Neural crest cell (in vitro differentiated cells): ENCODE measurements at places on chromosomes 6 and 20. TPM values are rescaled to one million over a fixed set of nuclear protein-coding genes. Genes with fewer than 3 reads are reported as not detected.

- peaks cover 37% of the 10 kb centered on the region for H3K4me1 ChIP-seq
- no peak for DNase-seq
- peaks cover 17% of the 10 kb centered on the region for H3K36me3 ChIP-seq
- no peak overlapping the region for H3K4me3 ChIP-seq
These were observed 84.7 kb downstream of the SASH1 start for GRCh38 chr6:148427333-148427732.

DNA sequence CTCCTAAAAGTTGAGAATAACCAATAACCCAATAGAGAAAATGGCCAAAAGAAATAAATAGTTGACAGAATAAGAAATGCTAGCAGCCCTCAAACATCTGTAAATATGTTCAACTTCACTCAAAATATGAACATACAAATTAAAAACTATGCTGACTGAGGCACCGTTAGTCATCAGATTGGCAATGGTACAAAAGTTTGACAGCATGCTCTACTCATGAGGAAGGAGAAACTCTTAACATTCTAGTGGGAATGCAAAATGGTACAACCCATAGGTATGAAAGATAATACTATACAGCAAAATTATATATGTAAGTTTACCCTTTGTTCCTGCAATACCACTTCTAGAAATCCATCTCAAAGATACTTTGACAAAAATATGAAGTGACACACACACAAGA is 1.6 kb upstream of the ZSCAN12 start:
- no peak overlapping the region for H3K27ac ChIP-seq
- H3K4me3 ChIP-seq = peak overlapping the region; percentile 56
- DNase-seq = no peak
- peaks cover 10% of the 10 kb centered on the region for H3K36me3 ChIP-seq

GRCh38 chr20:50003253-50003656 is 20.5 kb downstream of the SNAI1 start:
- no peak for DNase-seq
- no peak overlapping the region for H3K4me3 ChIP-seq
- H3K27me3 ChIP-seq = no peaks in the 10 kb centered on the region

DNA sequence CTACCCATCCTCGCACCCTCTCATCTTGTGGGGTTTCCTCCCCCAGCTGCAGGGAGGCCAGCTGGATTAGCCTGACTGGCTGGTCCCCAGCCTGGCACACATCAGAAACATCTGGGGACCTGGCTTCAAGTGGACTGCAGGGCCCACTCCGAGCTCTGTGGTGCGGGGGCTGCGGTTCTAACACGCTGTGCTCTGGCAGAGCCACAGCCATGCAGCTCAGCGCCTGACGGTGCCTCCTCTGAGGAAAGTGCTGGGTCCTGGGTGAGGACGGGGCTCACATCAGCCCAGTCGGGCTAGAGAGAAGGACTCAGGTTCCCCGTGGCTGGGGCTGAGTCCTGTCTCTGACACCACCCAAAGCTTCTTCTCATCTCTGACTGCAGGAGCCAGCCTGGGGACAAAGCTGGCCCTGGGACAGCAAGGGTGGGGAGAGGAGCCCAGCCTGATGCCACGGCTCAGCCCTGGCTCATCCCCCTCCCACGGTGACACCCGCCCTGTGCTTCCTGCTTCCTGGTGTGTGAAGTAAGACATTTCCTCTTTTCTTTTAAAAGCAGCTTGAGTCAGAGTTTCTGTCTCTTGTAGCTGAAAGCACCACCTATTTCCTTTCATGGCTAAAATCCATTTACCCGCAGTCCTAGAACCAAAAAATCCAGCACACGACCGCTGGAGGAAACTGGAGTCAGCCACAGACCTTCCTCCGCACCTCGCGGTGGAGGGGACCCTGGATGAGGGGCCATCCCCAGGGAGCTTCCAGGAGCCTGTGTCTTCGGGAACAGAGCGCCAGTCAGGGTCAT is 127.4 kb upstream of the AFDN start:
- peaks cover 12% of the 10 kb centered on the region for H3K27me3 ChIP-seq
- no peak for DNase-seq
- H3K4me1 ChIP-seq = peaks cover 35% of the 10 kb centered on the region
- H3K4me3 ChIP-seq = no peak overlapping the region
- no peaks in the 10 kb centered on the region for H3K36me3 ChIP-seq

DNA sequence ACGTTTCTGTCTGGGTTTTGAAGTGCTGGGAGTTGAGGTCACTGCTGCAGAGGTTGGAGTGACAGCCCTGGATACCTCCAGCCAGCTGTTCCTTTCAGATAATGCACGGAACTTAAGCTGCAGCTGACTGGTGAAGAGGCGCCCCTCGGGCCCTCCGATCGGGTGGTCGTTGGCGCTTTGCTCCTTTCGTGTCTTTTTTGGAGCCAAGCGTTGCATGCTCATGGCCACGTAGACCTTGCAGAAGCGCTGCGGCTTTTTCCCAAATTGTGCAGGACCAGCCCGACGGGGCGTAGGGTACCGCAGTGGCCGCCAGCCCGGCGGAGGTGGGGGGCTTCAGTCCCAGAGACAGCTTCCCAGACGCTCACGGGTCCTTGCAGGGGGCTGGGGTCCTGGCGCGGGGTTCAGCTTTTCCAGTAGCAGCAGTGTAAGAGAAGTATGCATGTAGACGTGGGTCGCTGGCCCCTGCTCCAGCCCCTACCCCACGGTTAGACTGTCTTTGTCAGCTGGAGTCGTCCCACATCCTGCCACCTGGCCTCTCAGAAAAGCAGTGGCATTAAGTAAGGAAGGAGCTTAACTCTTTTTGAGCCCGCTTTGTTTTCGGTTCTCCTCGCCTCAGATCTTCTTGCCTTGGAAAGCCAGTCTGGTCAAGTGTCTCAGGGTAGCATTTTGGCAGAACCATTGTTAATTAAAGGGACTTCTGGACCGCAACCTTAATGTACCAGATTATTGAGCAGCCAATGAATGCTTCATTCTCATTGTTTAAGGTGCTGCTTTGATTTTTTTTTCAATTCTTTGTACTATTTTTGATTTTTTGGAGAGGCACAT is 838 bp downstream of the TNFAIP3 start:
- peaks cover 5% of the 10 kb centered on the region for H3K36me3 ChIP-seq
- H3K27ac ChIP-seq = no peak overlapping the region
- H3K27me3 ChIP-seq = peaks cover 35% of the 10 kb centered on the region
- peak; percentile 10 for DNase-seq

DNA sequence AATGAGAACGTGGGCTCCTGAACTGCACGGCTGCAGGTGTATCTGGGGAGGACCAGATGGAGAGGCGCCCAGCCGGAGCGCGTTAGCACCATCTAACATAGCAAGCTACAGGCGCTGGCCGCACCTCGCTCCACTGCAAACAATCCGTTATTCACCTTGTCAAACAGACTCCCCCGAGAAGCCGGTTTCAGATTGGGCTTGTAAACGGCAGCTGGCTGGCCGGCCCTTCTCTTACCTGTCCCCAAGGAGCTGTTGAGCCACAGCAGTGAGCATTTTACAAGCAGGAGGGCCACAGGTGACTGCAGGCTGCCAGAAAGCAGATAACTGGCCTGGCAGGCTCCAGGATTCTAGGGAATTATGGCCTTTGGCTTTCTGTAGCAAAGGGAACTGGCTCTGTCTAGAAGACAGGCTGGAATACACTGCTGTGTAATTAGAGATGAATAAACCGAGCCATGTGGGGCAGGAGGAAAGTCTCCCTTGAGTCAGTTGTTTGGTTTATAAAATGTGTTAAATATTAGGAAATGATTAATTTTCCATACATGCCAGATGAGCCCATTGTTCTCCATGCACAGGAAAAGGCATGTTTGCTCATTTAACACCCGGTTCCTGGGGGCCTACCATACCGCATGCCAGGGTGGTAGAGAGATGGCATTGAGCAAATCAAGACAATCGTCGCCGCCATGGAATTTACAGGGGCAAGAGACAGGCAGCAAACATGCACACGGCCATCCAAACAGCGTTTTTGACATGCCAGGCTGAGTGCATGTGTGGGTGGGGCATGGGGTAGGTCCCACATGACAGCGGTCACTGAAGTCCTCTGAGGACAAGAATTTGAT is 159.3 kb downstream of the NFATC2 start:
- peaks cover 5% of the 10 kb centered on the region for H3K27me3 ChIP-seq
- H3K4me1 ChIP-seq = no peaks in the 10 kb centered on the region
- H3K36me3 ChIP-seq = no peaks in the 10 kb centered on the region

GRM4 gene
- not detected in 2 replicates for total RNA-seq
